Tibial nerve (tissue), 4 donors: ENCODE measurements at places on chromosomes 12 and 14. TPM values are rescaled to one million over a fixed set of nuclear protein-coding genes. Genes with fewer than 3 reads are reported as not detected.
A peak's percentile ranks its signal among the peaks of the same experiment; 100 is the strongest.

PLCZ1 gene
- not detected for total RNA-seq

DNA sequence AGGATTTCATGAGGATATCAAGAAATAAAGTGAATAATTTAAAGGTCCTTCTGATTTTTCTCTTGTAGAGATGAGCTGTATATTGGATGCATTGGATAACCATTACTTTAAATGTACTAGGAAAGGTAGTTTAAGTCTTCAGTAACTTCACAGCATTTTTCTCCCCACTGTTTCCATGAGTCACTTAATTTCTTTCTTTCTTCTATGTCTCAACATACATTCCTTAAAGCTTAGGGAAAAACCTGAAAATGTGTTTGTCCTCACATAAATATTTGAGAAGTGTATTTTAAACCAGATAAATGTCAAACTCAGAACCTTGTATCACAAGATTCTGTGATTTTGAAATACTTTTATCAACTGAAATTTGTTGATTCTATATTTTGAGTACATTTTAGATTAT is 1970.2 kb upstream of the FLRT2 start:
- no peaks in the 10 kb centered on the region for H3K36me3 ChIP-seq
- H3K4me1 ChIP-seq = no peaks in the 10 kb centered on the region
- no peak overlapping the region for H3K27ac ChIP-seq
- no peak for DNase-seq

DNA sequence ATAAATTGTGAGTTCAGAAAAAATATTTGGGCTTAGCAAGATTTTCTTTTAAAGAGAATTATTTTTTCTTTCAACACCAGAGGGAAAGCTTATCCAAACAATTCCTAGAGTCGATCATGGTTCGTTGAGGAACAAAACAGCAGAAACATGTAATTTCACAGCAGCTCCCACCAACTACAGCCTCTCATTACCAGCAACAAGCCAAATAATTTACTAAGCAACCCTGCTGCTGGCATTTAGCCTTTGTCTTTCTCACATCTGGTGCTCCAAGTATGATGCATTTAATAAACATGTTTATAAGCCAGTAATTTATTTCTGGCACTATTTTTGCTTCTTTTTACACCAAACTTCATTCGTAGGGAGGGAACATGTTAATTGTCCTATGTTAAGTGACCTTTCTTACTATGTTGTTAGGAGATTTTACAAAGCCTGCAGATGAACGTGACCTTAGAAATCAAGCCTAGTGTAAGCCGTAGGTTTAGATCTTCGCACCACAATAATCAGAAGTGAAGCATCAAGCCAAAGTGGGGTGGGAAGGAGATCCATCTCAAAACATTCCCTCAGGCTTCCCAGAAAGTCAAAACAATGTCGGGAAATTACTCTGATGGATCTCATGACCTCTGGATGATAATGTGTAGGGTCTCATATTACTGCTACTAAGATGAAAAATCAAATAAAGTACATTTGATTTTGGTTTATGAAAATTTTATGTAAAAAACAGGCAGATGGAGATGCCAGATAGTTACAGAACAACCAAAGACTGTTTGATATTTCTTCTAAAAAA is 128.4 kb downstream of the RPAP3 start:
- H3K4me3 ChIP-seq = no peak overlapping the region
- no peak for DNase-seq
- H3K4me1 ChIP-seq = no peaks in the 10 kb centered on the region

DCP1B gene
- total RNA-seq = 21.0 TPM

DNA sequence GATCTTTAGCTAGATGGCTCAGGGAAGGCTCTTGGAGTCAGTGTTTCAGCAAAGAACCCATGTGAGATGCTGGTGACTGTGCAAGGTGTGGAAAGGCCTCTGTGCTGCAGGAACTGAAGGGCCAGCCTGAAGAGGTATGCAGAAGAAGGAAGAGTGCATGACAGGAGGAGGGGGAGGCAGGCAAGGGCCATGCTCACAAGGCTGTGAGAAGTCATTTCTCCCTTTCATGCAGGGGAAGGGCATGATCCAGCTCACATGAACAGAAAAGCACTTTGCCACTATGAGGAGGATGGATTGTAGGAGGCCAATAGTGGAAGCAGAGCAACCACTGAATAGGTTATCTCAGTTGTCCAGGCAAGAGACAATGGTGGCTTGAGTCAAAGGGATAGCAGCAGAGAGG is 83.7 kb downstream of the SSPN start:
- H3K36me3 ChIP-seq = no peaks in the 10 kb centered on the region
- H3K4me3 ChIP-seq = no peak overlapping the region
- no peak for DNase-seq

DNA sequence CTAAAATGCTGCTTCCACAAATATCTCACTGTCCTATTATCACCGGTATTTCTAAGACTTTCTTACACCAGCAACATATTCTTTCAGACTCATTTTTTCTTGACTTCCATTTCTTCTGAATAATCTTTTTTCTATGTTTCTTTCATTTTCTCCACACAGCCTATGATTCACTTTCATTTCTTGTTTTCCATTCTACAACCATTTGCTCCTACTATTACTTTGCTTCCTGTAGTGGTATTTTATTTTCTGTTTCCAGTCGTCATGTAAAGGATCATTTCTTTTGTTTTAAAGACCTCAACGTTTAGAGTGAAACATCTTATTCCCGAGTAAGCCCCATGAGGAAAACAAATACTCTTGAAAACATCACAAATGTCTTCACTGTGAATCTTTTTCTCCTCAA is 182.2 kb upstream of the MDGA2 start:
- no peak overlapping the region for H3K4me3 ChIP-seq
- H3K27me3 ChIP-seq = no peaks in the 10 kb centered on the region
- no peak overlapping the region for H3K27ac ChIP-seq
- H3K4me1 ChIP-seq = no peaks in the 10 kb centered on the region
- DNase-seq = no peak
- no peaks in the 10 kb centered on the region for H3K36me3 ChIP-seq

DNA sequence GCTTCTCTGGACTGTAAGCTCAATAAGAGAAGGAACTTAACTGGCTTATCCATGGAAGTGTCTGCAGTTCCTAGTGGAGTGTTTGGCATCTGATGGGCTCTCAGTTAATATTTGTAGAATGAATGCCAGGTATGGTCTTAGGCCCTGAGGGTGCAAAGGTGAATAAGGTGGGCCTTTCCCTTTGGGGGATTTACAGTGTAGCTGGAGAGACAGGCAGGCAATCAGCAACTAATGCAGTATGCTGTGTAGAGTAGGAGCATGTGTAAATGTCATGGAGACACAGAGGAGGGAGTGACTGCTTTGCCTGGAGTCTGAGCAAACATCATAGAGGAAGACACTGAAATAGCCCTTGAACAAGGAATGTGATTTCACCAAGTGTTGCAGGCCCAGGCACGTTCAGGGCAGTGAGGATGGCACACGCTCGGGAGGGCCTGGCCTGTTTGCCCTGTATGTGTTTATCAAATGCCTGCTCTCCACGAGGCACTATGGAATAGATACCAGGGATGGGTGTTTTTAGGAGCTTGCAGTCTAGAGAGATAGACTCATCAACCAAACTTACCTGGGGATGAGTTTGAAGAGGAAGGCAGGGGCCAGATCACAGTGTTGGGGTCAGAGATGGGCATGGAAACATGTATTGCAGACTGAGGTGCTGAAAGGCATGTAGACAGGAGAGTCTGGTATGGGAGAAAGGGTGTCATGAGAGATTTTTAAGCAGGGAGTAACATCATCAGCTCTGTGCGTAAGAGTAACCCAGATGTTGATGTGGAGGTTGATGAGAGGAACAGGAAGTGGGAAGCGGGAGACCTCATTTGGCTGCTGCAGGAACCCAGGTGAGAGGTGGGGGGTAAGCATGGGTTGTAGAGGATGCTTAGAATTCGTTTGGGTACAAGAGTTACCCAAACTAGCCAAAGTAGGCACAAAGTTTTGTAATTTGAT is 54.1 kb downstream of the PLXNC1 start:
- no peaks in the 10 kb centered on the region for H3K27me3 ChIP-seq
- H3K36me3 ChIP-seq = no peaks in the 10 kb centered on the region
- DNase-seq = no peak
- peaks cover 3% of the 10 kb centered on the region for H3K4me1 ChIP-seq

OR10P1 gene
- not detected for total RNA-seq

PEX5 gene
- 64.3 TPM for total RNA-seq

DNA sequence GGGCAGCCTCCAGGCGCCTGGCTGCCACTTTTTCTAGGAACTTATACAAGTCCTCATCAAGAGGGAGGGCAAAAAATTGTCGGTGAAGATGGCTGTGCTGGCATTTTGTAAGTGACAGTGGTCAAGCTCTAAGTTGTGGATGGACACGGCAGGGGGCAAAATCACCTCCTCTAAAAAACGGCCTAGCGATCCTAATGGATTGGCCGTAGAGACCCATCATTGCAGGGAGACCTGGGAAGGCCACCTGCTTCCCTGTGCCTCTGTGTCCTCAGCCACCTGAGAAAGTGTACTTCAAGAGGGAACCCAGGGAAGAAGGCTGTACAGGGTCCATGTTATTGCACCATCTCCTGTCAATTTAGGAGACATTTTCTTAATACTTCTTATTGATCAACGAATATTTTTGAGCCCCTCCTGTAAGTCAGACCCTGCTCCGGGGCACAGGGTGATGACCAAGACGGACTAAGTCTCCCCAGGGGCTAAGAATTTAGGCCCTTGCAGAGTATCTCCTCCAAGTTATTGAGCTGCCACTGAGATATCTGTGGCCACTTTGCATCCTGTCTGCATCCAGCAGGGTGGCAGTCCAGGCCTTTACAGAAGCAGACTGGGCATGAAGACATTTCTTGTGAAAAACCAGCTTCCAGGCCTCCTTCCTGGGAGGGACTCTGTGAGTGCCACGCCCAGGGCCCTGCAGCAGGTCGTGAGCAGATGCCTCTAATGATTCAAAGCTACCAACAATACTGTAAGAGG is 40.5 kb downstream of the PSMA6 start:
- H3K4me1 ChIP-seq = peaks cover 51% of the 10 kb centered on the region
- H3K27ac ChIP-seq = peak overlapping the region; percentile 87
- no peaks in the 10 kb centered on the region for H3K27me3 ChIP-seq
- H3K36me3 ChIP-seq = no peaks in the 10 kb centered on the region

DNA sequence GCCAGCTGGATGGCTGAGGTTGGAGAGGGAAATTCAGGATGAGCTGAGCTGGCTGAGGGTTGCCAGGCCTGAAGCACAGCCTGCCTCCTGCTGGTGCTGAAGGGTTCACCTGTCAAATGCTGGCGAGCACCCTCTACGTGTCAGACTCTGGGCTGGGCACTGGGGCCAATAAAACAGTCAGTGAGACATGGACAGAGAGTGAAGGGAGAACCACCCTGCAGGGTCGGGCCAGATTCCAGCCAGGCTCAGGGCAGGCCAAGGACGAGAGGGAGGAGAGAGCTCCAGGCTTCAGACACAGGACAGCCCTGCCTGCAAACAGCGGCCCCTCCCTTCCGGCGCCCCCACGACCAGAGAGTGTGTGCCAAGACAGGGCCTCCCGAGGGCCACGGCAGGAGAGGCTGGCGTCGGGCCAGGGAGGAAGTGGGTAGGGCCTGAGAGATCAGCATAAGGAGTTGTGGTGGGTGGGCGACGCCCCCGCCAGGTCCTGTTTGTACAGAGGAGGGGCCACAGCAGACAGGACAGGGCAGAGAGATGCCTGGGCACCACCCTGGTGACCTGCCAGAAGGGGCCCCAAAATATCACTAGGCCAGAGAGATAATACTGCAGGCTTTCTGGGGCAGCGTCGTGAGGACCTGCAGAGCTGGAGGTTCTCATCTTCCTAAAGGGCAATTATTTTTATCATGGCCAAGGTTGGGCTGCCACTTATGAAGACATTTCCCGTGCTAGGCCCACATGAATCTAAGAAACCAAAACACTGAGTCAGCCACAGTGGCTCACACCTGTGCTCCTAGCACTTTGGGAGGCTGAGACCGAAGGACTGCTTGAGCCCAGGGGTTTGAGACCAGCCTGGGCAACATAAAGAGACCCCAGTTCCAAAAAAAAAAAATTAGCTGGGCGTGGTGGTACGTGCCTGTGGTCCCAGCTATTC is 73.1 kb upstream of the GPR68 start:
- H3K36me3 ChIP-seq = no peaks in the 10 kb centered on the region
- H3K4me1 ChIP-seq = peaks cover 8% of the 10 kb centered on the region
- H3K4me3 ChIP-seq = no peak overlapping the region
- no peak overlapping the region for H3K27ac ChIP-seq
- DNase-seq = no peak

DNA sequence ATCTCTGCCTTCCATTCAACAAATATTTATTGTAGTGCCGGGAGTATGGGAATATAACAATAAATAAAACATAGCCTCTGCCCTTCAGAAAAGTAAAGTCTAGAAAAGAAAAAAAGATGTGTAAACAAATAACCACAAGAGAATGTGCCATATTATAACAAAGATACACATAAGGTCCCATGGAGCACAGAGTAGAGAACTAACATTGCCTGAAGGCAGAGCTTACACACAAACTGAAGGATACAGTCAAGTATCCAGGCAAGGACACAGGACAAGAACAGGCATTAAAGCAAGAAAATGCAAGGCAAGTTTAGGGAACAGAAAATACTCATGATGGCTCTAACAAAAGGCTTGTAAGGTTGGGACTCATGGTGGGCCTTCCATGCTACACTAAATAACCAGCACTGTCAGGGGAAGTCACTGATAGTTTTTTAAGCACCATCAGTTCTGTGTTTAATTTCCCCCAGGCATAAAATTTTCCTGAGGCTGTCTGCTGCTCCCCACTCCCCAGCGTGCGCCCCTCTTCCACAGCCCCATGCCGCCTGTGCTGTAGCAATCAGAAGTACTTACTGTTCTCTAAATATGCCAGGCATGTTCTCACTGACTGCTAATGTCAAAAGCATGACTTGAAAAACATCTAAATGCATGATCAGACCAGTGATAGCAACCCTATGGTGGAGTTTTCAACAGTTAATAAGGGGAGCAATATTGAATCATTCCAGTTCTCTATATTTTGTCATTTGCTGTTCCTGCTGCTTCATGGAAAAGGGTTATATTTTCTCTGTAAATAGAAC is 77.8 kb downstream of the ANKS1B start:
- no peaks in the 10 kb centered on the region for H3K4me1 ChIP-seq
- no peak overlapping the region for H3K4me3 ChIP-seq
- no peaks in the 10 kb centered on the region for H3K27me3 ChIP-seq
- no peaks in the 10 kb centered on the region for H3K36me3 ChIP-seq
- DNase-seq = no peak

DNA sequence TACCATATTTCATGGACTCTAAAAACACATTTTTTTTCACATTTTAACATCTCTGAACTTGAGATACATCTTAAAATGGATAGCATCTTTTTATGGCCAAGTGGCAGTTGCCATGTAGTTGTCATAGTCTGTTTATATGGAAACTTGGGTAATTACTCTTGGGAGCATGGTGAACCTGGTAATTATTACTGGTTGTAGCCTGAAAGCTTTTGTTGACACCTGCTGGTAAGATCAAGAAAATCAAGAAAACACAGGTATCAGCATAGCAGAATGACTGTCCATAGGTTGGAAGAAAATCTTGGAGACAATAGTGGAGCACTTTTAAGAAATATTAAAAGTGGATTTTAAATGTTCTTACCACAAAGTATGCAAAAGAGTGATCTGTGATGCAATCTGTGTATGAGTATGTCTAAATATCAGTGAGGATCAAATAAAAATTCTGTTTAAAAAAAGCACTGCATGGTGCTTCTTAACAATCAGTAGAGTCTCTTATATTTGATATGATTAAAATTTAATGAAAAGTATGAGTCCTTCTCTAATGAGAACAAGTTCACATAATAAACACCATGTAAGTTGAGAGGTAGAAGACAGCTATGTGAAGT is 44.2 kb downstream of the TTC8 start:
- H3K27me3 ChIP-seq = no peaks in the 10 kb centered on the region
- no peak overlapping the region for H3K4me3 ChIP-seq
- no peak overlapping the region for H3K27ac ChIP-seq

GRCh38 chr12:105622846-105623736 is 292.6 kb downstream of the C12orf75 start:
- no peaks in the 10 kb centered on the region for H3K27me3 ChIP-seq
- H3K4me1 ChIP-seq = no peaks in the 10 kb centered on the region
- H3K36me3 ChIP-seq = no peaks in the 10 kb centered on the region
- DNase-seq = no peak
- H3K4me3 ChIP-seq = no peak overlapping the region
